Lower lobe of right lung (tissue), 2 donors: ENCODE measurements at places on chromosomes 5 and 9.

GRCh38 chr5:89230178-89230577 lies 347.2 kb upstream of the MEF2C start:
- no peak overlapping the region for H3K4me3 ChIP-seq
- no peaks in the 10 kb centered on the region for H3K36me3 ChIP-seq
- DNase-seq, result no peak
- H3K27ac ChIP-seq, result no peak overlapping the region

DNA sequence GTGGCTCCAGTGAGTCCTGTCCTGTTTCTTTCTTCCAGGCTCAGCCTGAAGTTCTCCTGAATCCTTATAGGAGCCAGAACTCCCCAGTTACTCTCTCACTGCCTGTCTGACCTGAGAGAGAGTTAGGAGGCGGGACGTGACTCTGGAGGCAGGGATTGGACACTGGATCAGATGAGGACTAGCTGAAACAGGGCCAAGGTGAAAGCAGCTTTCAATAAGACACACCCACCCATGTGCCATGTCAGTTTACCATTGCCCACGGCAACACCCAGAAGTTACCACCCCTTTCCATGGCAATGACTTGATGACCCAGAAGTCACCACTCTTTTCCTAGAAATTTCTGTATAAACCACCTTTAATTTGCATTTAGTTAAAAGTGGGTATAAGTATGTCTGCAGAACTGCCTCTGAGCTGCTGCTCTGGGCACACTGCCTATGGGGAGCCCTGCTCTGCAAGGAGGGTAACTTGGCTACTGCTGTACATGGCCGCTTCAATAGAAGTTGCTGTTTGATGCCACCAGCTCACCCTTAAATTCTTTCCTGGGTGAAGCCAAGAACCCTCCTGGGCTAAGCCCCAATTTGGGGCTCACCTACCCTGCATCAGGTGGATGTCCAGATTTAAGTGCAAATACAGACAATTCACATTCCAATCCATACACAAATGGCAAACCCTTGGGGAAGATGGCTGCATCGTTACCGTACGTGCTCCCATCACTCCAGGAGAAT lies 13.7 kb downstream of the FCN2 start:
- H3K36me3 ChIP-seq, result no peaks in the 10 kb centered on the region
- H3K4me1 ChIP-seq, result peaks cover 25% of the 10 kb centered on the region
- peak; percentile 4 for DNase-seq
- H3K27ac ChIP-seq, result no peak overlapping the region
- no peaks in the 10 kb centered on the region for H3K27me3 ChIP-seq
- H3K4me3 ChIP-seq, result no peak overlapping the region

GRCh38 chr9:100474082-100474923 lies 1.4 kb downstream of the TMEFF1 start:
- peaks cover 10% of the 10 kb centered on the region for H3K4me1 ChIP-seq
- peaks cover 16% of the 10 kb centered on the region for H3K27me3 ChIP-seq
- DNase-seq, result no peak
- peak overlapping the region; percentile 60 for H3K4me3 ChIP-seq
- H3K36me3 ChIP-seq, result no peaks in the 10 kb centered on the region

GRCh38 chr9:70065572-70065971 lies 21.9 kb downstream of the MAMDC2 start:
- H3K27ac ChIP-seq, result no peak overlapping the region
- H3K27me3 ChIP-seq, result no peaks in the 10 kb centered on the region
- no peak overlapping the region for H3K4me3 ChIP-seq
- DNase-seq, result no peak
- no peaks in the 10 kb centered on the region for H3K36me3 ChIP-seq
- H3K4me1 ChIP-seq, result peaks cover 15% of the 10 kb centered on the region

GRCh38 chr5:1662559-1663085 lies 137.0 kb downstream of the MRPL36 start:
- no peak for DNase-seq
- H3K27ac ChIP-seq, result no peak overlapping the region
- peaks cover 58% of the 10 kb centered on the region for H3K27me3 ChIP-seq
- no peaks in the 10 kb centered on the region for H3K36me3 ChIP-seq
- no peaks in the 10 kb centered on the region for H3K4me1 ChIP-seq

- H3K4me1 ChIP-seq, result no peaks in the 10 kb centered on the region
- peaks cover 82% of the 10 kb centered on the region for H3K36me3 ChIP-seq
- no peak for DNase-seq
- H3K27me3 ChIP-seq, result no peaks in the 10 kb centered on the region
Measured at GRCh38 chr5:67146574-67146973, 50.0 kb downstream of the CD180 start.

DNA sequence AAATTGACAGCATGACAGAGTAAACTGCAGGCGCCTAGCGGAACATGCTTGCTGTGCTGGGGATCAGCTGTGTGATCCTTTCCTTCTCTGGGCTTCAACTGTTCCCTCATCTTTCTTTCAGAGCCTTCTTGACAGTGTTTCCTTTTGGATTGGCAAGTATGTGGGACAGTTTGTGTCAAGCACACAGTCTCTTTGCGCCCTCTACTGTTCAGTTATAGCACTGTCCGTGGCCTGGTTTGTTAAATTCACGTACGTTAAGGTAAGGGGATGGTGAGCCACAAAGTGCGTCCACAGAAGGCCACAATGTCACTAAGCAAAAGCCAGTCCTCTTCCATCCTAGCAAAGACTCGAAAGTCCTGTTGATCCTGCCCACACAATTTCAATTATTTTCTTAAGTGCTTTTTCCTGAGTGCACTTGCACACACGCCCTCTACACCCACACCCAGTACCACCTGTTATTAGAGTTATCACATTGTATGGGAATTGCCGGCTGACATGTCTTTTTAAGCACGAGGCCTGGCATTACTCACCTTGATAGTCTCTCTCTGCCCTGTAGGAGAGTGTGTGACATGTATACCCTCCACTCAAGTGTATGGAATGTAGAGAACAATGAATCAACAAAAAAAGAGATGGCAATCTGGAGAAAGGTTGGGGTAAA lies 22.5 kb upstream of the PTPN3 start:
- H3K4me1 ChIP-seq, result no peaks in the 10 kb centered on the region
- no peaks in the 10 kb centered on the region for H3K27me3 ChIP-seq
- H3K36me3 ChIP-seq, result no peaks in the 10 kb centered on the region
- no peak overlapping the region for H3K27ac ChIP-seq

GRCh38 chr9:35711501-35712428 lies 20.2 kb downstream of the TLN1 start:
- no peak overlapping the region for H3K4me3 ChIP-seq
- H3K27ac ChIP-seq, result no peak overlapping the region
- H3K27me3 ChIP-seq, result no peaks in the 10 kb centered on the region
- H3K36me3 ChIP-seq, result peaks cover 100% of the 10 kb centered on the region
- no peaks in the 10 kb centered on the region for H3K4me1 ChIP-seq
- no peak for DNase-seq

DNA sequence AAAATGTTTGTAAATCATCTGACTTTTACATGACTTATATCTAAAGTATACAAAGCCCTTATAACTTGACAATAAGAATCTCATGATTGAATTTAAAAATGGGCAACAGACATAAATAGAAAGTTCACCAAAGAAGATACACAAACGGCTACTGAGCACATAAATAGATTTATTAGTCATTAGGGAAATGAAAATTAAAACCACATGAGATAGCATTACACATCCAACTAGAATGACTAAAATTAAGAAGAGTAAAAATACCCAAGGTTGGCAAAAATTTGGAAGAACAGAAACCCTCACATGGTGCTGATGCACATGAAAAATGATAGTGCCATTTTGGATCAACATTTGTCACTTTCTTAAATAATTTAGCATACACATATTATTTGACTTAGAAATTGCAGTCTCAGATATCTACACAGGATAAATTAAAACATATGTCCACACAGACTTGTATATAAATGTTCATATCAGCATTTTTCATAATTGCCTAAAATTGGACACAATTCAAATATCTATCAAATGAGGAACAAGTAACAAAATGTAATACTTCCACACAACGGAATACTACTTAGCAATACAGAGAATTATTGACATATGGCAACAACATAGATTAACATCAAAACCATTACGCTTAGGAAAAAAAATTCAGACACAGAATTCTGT lies 359.1 kb upstream of the DAB2 start:
- H3K27me3 ChIP-seq, result no peaks in the 10 kb centered on the region
- H3K4me1 ChIP-seq, result no peaks in the 10 kb centered on the region
- no peak overlapping the region for H3K27ac ChIP-seq
- no peak for DNase-seq
- H3K36me3 ChIP-seq, result no peaks in the 10 kb centered on the region

- H3K4me3 ChIP-seq, result no peak overlapping the region
- H3K4me1 ChIP-seq, result no peaks in the 10 kb centered on the region
- H3K36me3 ChIP-seq, result no peaks in the 10 kb centered on the region
- no peak overlapping the region for H3K27ac ChIP-seq
- DNase-seq, result no peak
Measured at GRCh38 chr9:2281031-2281802, 266.1 kb downstream of the SMARCA2 start.

DNA sequence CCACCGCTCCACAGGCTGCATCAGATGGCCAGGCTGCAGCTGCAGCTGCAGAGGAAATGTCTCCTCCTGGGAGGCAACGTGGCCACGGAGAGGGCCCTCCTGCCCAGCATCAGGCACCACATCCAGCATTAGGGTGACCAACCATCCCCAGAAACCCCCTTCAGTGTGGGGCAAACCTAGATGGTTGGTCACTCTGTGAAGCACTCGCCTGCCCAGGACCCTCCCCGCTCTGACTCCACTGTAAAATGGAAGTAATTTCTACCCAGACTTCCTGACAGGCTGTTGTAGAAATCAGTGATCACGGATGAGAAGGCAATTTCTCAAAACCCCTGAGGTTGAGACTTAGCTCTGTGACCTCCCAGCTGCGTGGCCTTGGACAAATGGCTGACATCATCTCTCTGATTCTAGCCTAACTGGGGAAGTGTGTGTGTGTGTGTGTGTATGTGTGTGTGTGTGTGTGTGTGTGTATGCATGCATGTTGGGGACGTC lies 31.6 kb downstream of the B4GALT1 start:
- peaks cover 73% of the 10 kb centered on the region for H3K4me1 ChIP-seq
- H3K4me3 ChIP-seq, result no peak overlapping the region
- peaks cover 45% of the 10 kb centered on the region for H3K36me3 ChIP-seq
- no peak for DNase-seq
- no peaks in the 10 kb centered on the region for H3K27me3 ChIP-seq
- peak overlapping the region; percentile 24 for H3K27ac ChIP-seq

GRCh38 chr9:121837113-121837961 lies 185.9 kb downstream of the DAB2IP start:
- no peak overlapping the region for H3K4me3 ChIP-seq
- H3K4me1 ChIP-seq, result no peaks in the 10 kb centered on the region
- DNase-seq, result no peak
- no peak overlapping the region for H3K27ac ChIP-seq
- no peaks in the 10 kb centered on the region for H3K27me3 ChIP-seq

DNA sequence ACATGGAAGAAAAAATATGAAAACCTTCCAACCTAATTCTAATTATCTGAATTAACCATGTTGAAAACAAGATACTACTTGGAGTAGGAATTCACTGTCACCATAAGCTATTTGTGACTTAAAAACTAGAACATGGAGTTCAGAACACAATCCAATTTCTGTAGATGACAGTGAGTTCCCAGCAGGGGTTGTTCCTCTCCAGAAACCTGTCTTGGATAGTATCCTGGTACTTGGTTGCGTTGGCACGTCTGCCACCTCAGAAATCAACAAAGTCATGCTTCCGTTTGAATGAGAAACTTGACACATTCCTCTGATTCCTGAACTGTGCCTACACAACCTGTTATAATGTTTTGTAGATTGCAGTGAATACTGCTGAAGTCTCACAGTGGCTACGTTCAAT lies 789.9 kb upstream of the DMAC1 start:
- H3K27ac ChIP-seq, result no peak overlapping the region
- H3K4me3 ChIP-seq, result no peak overlapping the region
- H3K36me3 ChIP-seq, result no peaks in the 10 kb centered on the region
- no peaks in the 10 kb centered on the region for H3K27me3 ChIP-seq
- H3K4me1 ChIP-seq, result no peaks in the 10 kb centered on the region
- DNase-seq, result no peak

DNA sequence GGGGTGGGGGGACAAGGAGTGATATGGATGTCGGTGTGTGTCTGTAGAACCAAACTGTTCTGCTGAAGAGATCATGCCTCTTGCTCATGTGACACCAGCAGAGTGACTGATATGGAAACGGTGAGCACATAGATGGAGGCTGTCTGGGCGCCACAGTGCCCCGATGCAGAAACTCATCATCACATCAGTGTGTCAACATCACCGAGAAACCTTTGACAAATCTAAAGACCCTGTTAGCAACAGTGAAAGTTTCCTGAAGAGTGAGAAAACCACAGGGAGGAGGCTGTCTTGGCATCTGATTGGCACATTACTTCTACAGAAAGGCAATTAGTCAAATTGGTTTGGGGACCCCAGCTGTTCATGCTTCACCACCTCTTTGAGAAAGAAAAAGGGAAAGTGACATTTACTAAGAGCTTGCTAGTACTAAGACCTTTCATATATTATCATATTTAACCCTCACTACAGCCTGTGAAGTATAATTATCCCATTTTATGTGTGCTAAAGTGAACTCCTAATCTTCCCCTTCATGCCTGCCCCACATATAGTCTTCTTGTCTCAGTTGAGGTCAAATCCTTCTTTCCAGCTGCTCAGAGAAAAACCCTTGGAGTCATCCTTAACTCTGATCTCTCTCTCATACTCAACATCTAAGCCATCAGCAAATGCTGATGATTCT lies 25.6 kb downstream of the CSF2 start:
- H3K27ac ChIP-seq, result no peak overlapping the region
- H3K4me1 ChIP-seq, result peaks cover 33% of the 10 kb centered on the region
- H3K36me3 ChIP-seq, result no peaks in the 10 kb centered on the region
- no peak overlapping the region for H3K4me3 ChIP-seq
- DNase-seq, result no peak

GRCh38 chr5:132557478-132558172 lies 848 bp downstream of the RAD50 start:
- peak overlapping the region; percentile 87 for H3K27ac ChIP-seq
- H3K27me3 ChIP-seq, result no peaks in the 10 kb centered on the region
- peaks cover 18% of the 10 kb centered on the region for H3K36me3 ChIP-seq
- peaks cover 23% of the 10 kb centered on the region for H3K4me1 ChIP-seq

- no peaks in the 10 kb centered on the region for H3K4me1 ChIP-seq
- no peak overlapping the region for H3K27ac ChIP-seq
- no peak for DNase-seq
- no peak overlapping the region for H3K4me3 ChIP-seq
Measured at GRCh38 chr5:139912804-139913203, 117.2 kb downstream of the PSD2 start.

- DNase-seq, result no peak
- H3K27ac ChIP-seq, result no peak overlapping the region
- no peaks in the 10 kb centered on the region for H3K27me3 ChIP-seq
- H3K4me3 ChIP-seq, result no peak overlapping the region
Measured at GRCh38 chr5:143501310-143502044, 98.0 kb upstream of the NR3C1 start.

GRCh38 chr9:128913048-128913900 lies 7.5 kb upstream of the PHYHD1 start:
- peak overlapping the region; percentile 86 for H3K27ac ChIP-seq
- no peaks in the 10 kb centered on the region for H3K27me3 ChIP-seq
- H3K4me1 ChIP-seq, result peaks cover 78% of the 10 kb centered on the region
- H3K36me3 ChIP-seq, result peaks cover 59% of the 10 kb centered on the region

GRCh38 chr9:93116072-93116961 lies 17.7 kb downstream of the NINJ1 start:
- H3K27ac ChIP-seq, result peak overlapping the region; percentile 81
- DNase-seq, result peak; percentile 91
- peaks cover 20% of the 10 kb centered on the region for H3K36me3 ChIP-seq
- no peaks in the 10 kb centered on the region for H3K27me3 ChIP-seq
- H3K4me3 ChIP-seq, result peak overlapping the region; percentile 3

GRCh38 chr9:124776618-124776953 lies 347 bp upstream of the OLFML2A start:
- peaks cover 38% of the 10 kb centered on the region for H3K4me1 ChIP-seq
- H3K27me3 ChIP-seq, result peaks cover 24% of the 10 kb centered on the region
- no peak overlapping the region for H3K27ac ChIP-seq
- H3K36me3 ChIP-seq, result no peaks in the 10 kb centered on the region
- DNase-seq, result no peak
- H3K4me3 ChIP-seq, result peak overlapping the region; percentile 60
